ENCODE measurements at places on chromosomes 3 and 15.

GRCh38 chr15:51307811-51308210, 30.6 kb downstream of the CYP19A1 start:
- no peak for DNase-seq

GRCh38 chr3:83248454-83248853, 1487.0 kb upstream of the GBE1 start:
- DNase-seq, result no peak

- no peak for DNase-seq
Measured at GRCh38 chr3:98930413-98930812, 28.9 kb upstream of the DCBLD2 start.

DNA sequence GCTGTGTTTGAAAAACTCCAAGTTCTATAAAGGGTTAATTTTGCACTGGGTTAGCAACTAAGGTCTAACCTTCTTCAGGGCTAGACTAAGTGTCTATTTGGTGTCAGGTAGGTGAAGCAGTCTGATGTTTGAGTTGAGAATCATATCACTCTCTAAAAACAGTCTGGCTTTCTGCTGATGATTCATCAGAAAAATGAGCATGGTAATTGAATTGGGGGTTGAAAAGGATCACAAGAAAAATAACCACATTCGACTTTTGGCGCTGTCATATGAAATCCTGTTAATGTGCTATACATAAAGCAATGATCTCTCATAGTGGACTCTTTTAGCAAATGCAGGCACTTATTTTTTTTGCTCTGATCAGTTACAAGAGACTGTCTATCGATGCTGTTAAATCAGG, 242.2 kb upstream of the AZI2 start:
- DNase-seq, result no peak

DNA sequence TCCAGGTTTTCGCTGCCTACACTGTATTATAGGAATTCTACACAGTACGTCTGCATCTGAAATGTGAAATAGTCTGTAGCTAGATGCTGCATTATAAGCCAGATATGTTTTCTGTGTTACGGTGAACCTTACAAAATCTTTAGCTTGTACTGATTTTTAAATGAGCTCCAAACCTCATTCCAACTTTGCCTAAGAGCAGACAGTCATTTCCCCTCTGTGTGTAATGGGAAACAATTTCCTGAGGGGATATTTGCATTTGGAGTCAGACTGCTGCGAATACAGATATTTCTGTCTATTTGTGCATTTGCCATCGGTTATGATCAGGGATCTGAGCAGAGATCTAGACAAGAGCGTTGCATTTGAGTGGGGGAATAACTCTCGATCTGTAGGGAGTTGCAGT, 37.5 kb downstream of the ARNT2 start:
- DNase-seq, result no peak
